ENCODE measurements at places on chromosomes 16 and 17.

DNA sequence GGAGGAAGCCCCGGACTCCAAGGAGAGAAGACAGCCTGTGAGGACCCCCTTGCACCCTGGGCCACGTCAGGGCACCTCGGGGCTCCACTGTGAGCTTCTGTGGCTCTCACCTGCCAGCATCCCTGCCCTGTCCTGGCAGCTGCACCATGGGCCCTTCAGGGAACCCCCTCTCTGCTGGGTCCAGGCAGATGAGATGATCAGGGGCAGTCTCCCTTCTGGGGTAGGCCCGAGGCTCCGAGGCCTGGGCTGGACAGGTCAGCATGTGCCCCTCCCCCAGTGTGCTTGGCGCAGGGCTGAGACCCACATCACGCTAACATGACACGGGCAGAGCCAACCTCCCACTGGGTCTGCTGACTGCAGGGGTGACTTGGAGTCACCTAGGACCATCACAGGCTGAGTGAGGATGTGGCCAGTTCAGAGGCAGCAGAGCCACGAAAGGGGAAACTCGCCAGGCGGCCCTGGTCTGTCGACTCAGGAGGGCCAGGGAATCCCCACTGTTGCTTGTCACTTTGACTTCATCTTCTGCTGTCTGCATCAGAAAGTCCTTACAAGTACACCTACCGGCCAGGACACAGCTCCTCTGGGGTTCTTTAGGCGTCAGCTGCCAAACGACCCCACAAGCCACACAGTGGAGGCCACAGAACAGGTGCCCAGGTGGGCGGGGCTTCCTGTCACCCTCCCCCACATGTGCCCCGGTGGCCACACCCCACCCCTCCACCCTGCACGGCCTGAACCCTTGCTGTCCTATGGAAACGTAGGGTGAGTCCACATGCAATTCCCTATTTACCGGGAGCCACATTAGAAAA is 2.2 kb downstream of the GALNS start:
- peak; percentile 35 for DNase-seq

DNA sequence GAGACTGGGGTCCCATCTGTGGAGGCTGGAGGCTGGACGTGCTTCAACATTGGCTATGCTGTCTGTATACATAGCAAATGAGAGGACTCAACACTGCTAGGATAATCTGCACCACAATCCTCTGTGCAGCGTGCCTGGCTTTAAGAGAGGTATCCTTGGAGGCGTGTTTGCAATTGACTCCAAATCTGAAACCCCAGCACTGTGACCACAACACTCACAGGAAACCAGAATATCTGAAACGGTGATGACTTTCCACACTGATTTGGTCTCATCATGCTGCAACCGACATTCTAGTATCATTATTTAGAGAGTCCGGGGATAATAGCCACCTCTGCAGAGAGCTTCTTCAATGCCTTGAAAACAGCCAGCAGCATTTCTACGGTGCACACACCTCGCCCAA is 35.1 kb downstream of the TLE7 start:
- no peak for DNase-seq

DNA sequence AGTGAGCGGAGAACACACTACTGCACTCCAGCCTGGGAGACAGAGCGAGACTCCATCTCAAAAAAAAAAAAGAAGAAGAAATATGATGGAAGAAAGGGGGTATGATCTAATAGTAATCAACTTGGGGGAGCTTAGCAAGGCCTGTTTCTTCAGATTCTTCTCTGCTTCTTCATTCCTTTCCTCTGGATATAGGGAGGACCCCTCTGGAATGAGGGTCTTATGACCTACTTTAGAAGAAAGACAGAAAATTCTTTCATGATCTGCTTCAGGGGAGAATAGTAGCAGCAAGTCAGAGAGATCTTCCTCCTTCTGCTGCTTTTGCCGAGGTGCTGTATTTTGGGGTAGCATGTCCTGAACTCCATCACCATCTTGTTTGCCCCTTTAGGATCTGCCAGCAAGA is 44.9 kb upstream of the ETV4 start:
- DNase-seq, result no peak

- DNase-seq, result no peak
Measured at GRCh38 chr16:80356365-80356764, 184.4 kb upstream of the DYNLRB2 start.

GRCh38 chr16:21274172-21274726 is 3.8 kb downstream of the CRYM start:
- no peak for DNase-seq

- no peak for DNase-seq
Measured at GRCh38 chr17:14048169-14048568, 21.1 kb upstream of the COX10 start.

- DNase-seq, result no peak
Measured at GRCh38 chr17:81037026-81037797, 2.3 kb downstream of the BAIAP2 start.

GRCh38 chr17:68182940-68183551 is 64.8 kb upstream of the AMZ2 start:
- peak; percentile 38 for DNase-seq

DNA sequence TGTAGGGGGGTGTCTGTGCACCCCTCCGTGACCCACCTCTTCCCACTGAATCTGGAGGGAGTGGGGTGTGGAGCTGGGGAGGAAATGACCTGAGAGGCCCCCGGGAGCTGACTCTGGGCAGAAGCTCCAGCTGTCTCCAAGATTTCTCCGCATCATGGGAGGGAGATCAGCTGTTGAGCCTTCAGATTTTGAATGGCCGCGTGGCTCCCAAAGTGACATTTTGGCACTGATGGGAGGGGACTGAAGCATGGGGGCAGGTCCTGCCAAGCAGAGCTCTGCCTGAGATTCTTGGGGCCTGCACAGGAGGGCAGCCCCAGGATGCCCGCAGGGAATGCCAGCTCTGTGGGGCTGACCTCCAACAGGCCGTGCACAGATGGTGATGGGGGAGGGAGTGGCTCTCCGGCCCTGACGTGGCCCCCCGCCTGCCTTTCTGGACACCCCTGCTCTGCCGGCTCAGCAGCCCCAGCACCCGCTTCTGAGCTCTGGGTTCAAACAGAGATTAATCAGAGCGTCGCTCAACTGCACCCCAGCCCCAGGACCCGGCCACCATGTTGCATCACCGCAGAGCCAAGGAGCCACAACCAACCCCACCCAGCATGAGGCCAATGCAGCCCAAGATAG is 25.3 kb upstream of the UBE2I start:
- no peak for DNase-seq

All from K562 (cell line).